ENCODE measurements at places on chromosomes 2 and 18.

DNA sequence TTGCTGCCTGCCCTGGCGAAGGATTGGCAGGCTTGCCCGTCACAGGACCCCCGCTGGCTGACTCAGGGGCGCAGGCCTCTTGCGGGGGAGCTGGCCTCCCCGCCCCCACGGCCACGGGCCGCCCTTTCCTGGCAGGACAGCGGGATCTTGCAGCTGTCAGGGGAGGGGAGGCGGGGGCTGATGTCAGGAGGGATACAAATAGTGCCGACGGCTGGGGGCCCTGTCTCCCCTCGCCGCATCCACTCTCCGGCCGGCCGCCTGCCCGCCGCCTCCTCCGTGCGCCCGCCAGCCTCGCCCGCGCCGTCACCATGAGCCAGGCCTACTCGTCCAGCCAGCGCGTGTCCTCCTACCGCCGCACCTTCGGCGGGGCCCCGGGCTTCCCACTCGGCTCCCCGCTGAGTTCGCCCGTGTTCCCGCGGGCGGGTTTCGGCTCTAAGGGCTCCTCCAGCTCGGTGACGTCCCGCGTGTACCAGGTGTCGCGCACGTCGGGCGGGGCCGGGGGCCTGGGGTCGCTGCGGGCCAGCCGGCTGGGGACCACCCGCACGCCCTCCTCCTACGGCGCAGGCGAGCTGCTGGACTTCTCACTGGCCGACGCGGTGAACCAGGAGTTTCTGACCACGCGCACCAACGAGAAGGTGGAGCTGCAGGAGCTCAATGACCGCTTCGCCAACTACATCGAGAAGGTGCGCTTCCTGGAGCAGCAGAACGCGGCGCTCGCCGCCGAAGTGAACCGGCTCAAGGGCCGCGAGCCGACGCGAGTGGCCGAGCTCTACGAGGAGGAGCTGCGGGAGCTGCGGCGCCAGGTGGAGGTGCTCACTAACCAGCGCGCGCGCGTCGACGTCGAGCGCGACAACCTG lies at the start of gene DES:
Gene DES (plus strand): TSS at position 223 of the 857 bp plus-strand sequence. CDS start 86 bp downstream, at position 309.
- DNase-seq = no peak

- no peak for DNase-seq
Measured at GRCh38 chr18:29737190-29737589, 1305.4 kb downstream of the DSC3 start.

- no peak for DNase-seq
Measured at GRCh38 chr2:127401757-127402695, 14.3 kb upstream of the MAP3K2 start.

DNA sequence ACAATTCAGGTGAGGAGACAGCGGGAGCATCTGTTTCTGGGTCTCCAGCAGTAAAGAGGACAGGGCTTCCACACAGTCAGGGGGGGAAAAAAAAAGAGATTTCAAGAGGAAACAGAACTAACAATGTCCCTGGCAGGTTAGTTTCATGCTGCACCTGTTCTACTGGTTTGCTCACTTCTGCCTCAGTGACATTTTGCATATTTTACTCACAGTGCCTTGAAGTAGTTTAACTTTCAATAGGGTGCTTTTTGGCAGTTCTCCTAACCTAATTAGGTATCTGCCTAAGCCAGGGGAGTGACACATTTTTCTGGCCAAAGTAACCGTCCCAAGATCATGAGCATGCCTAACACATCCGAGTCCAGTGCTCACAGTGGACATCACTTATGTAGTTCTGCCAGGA lies 109.0 kb upstream of the ALK start:
- no peak for DNase-seq

GRCh38 chr2:85503168-85503850 lies 35.7 kb upstream of the MAT2A start:
- no peak for DNase-seq

Measured in activated CD4-positive, alpha-beta T cell treated with anti-CD3 and anti-CD28 coated beads, Interleukin-2, amount 50 U/mL, for 24 hours (primary cell).